Activated T-cell treated with anti-CD3 and anti-CD28 coated beads for 1 hour (primary cell): ENCODE measurements at places on chromosomes 16 and 17.

DNA sequence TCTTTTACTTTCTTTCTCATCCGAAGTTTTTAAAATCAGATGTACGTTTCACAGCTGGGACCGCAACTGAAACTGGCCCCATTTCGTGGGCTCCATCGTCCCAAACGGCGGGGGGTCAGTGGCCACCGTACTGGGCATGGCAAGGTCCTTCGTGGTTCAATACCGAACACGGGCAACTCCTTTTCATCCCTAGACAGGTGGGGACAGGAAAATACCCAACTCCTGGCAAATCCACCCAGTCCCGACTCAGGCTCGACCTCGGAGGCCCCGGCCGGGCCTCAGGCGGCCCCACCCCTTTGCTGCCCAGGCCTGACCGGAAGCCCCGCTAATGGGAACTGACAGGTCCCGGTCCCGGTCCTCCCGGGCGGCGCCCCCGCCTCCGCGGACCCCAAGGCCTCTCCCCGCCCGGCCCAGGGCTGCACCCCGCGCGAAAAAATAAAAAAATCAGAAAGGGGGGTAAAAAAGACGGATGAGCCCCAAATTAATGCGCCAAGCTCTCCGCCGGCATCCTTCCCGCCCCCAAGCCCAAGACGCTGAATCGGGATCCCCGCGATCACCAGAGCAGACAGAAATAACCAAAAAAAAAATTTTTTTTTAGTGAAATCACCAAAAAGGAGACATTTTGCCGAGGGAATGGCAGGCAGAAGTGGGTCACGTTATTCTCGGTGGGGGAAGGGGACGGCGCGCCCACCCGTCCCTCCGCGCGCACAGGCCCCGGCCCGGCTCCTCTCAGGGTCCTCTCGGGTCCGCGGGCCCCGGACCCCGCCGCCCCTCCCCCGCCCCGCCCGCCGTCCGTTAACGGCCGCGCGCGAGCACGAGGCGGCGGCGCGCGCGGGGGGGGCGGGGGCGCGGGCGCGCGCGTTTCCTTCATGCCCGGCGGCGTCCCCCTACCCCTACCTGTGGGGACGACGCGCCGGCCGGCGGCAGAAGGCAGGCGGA is 562 bp downstream of the ZC3H7A start:
- DNase-seq: no peak

DNA sequence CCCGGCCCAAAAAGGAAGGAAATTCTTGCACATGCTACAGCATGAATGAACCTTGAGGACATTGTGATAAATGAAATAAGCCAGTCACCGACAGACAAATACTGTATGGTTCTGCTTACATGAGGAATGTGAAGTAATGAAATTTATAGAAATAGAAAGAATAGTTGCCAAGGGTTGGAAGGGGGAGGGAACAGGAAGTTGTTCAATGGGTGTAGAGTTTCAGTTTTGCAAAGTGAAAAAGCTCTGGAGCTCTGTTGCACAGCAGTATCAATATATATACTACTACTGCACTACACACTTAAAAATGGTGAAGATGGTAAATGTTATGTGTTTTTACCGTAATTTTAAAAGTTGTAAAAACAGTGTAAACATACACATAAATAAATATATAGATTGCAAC is 43.7 kb downstream of the PKD1L3 start:
- DNase-seq: no peak

GRCh38 chr17:80862481-80862961 is 129.1 kb upstream of the CHMP6 start:
- no peak for DNase-seq

DNA sequence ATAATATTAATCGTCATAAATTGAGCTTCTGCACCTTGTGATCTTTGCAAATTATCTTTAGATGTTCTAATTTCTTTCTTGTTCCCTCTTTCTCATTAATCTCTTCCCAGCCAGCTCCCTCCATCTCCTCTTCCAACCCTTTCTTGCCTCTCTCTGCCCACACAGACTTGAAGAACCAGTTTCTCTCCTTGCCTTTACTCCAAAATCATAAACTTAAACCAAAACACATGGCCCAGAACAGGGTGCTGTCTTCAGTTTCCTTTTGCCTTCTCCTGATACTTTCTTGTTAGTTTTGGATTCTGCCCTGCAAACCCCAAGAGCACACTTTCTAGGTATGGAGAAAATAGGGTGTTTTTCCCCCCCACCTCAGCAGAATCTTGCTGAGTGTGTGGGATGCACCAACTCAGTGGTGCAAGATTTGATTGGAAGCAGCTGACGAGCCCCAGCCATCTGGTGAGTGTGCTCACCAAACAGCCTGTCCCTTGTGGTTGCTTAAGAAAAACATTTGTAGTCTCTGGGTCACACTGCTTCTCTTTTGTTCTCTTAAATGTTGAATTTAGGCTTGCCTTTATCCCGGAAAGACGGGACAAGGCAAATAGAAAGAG is 175.8 kb upstream of the MAF start:
- DNase-seq: no peak

- DNase-seq: no peak
Observed at GRCh38 chr16:65622871-65623270, 501.0 kb upstream of the CDH11 start.

GRCh38 chr16:4375717-4376116 is 4.1 kb downstream of the VASN start:
- DNase-seq: no peak

DNA sequence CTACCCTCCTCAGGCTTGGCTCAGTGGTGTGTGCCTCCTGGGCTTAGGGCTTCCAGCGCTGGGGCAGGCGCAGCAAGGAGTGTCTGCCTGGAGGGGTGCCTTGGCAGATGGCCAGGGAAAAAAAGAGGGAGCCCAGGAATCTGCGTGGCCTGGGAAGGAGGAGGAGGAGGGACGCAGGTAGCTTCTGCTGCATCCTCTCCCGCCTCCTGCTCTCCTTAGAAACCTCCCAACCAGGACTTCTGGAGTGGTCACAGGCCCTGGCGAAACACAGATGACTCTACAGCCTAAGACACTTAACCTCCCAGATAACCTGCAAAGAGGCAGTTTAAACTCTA is 7.3 kb upstream of the BCAR1 start:
- DNase-seq: no peak

DNA sequence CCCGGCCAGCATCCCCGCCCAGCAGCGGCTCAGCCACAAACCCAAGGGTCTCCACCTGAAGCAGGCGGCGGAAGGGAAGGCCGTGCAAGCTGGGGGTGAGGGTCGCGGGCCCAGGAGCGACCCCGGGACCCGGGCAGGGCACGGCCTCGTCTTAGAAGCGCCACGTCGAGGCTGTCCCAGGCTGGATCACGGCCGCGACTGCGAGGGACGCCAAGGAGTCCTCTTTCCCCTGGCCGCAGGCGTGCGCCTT is 538 bp upstream of the CCNF start:
- DNase-seq: no peak
